Tibial nerve (tissue), 4 donors: ENCODE measurements at places on chromosomes 5 and 9.

DNA sequence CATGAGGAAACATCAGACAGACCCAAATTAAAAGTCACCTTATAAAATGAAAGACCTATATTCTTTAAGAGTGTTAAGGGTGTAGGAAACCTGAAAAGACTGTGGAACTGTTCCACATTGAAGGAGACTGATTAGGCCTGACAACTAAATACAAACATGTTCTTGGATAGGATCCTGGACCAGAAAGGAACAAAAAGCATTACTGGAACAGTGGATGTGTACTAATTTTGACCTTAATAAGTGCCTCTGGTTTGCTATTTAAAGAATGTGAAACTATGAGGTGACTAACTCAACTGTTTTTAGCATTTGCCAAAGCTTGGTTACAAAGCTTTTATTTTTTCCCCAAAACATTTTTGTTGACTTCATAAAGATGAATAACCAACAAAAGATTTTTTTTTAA is 340.6 kb downstream of the CAAP1 start:
- no peak for DNase-seq

DNA sequence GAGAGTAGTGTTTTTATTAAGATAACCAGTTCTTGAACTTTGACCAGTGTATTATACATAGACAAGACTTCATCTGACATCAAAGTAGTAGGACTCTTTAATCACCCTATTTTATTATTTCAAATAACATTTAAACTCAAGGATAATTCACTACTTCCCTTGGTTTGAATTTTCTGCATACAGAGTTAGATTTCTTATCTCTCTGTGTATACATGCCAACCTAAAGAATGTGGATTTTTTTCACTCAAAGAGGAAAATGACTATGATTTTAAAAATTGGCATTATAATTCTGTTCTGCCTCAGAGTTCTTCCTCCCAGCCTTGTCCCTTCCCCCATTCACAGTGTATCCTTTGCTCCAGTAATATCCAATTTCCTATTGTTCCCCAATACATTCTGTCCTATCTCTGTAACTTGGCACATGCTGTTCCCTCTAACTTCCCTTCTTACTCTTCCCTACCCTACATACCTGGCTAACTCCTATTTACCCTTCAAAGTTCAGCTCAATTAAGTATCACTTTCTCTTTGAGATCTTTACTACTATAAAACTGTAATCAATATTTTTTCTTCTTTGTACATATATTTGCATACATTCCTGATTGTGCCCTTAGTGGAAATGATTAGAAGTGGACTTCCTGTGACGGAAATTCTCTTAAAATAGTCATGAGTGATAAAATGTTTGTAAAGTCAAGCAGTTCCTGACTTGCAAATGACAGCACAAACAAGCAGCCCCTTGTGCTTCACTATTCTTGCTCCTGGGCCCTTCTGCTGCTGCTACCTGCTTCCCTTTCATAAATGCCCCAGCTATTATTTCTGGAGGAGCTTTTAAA is 38.1 kb upstream of the DENND4C start:
- DNase-seq: no peak

DNA sequence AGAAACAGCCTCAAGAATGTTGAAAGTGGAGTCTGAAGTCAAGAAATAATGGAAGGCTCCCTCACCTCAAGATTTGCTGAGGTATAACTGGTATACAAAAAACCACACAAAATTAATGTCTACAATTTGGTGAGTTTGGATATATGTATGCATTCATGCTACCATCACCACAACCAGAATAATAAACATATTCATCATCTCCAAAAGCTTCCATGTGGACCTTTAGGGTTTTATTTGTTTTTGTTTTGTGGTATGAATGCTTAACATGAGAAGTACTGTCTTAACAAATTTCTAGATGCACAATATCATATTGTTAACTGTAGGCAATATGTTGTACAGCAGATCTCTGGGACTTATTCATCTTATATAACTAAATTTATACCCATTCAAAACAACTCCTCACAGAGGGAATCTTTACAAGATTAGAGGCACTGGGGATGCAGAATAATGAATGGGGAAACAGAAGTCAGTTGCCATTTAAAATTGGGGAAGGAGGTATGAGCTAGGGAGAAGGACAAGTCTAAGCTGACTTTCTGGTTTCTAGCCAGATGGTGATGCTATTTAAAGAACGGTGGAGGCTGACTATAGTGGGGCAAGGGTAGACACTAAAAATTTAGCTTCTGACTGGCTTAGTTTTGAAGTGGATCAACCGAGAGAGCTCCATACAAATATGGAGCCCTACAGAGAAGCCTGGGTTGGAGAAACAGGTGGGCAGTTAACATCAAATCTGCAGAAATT is 213.9 kb downstream of the BNC2 start:
- DNase-seq: no peak

GRCh38 chr5:143222287-143223231 is 180.9 kb downstream of the NR3C1 start:
- DNase-seq: no peak

DNA sequence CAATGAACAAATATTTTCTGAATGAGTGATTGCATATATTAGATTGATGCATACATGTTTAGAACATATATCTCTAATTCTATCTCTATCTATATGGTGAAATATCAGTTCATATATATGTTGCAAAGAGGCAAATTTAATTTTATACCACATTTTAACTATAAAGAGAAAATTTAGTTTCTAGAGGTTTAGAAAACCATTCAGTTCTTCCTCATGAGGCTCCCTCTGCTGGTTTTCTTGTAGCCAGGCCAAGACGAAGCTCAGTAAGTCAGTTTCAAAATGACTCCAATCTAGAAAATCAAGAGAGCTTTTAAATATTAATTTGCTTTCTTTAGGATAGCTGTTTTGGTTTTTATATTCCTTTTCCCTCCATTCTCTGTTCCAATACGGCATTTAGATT is 312.1 kb downstream of the TMEM232 start:
- no peak for DNase-seq

- DNase-seq: no peak
Measured at GRCh38 chr9:92737216-92737606, 27.4 kb downstream of the BICD2 start.

GRCh38 chr5:98341038-98342032 is 432.1 kb upstream of the RGMB start:
- DNase-seq: no peak

- DNase-seq: no peak
Measured at GRCh38 chr5:5348135-5348534, 74.3 kb upstream of the ICE1 start.

DNA sequence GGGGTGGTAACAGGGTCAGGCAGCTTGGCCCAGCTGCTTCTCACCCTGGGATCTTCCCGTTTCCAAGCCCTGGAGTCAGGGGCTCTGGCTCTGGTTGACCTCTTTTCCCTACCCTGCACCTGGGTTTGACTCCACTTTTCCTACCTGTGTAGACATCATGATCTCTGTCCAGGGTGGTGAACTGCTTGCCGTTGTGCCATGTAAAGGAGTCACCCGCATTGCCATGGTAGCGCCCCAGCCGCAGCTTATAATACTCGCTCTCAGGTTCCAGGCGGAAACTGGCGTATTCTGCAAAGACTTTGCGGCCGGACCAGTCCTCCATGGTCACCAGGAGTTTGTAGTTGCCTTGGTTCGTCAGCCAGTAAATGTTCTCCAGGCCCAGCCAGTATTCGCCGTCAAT is 30.9 kb downstream of the ANGPTL2 start:
- no peak for DNase-seq

DNA sequence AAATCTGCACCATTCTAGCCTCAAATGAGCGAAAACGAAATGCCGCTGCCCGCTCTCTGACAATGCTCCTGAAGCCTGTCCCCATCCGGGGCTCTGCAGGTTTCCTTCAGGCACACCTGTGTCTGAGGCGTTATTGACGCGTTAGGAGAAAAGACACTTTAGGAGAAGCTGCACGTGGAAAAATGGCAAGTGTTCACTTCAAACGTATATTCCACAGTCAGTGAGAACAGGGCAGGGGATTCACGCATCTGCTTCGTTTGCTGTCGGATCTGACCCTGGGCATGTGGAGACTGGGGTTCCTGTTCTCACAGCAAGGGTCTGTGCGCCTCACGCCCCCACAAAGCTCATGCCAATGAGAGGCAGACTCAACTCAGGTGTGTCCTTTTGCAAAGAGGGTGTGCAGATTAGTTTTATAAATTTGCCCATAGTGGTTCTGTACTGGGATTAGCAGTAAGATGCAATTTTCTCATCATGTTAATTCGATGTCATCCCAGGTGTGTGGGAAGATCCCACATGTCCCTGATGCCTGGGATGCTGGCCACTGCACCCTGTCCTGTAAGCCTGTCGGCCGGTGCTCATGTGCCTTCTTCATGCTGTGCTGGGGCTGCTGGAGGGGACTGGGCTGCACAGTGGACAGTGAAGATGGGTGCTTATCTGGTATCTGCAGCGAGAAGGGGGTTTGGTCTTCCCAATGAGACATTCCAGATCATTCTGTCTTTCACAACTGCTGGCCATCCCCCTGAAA is 11.2 kb upstream of the TBC1D9B start:
- no peak for DNase-seq

DNA sequence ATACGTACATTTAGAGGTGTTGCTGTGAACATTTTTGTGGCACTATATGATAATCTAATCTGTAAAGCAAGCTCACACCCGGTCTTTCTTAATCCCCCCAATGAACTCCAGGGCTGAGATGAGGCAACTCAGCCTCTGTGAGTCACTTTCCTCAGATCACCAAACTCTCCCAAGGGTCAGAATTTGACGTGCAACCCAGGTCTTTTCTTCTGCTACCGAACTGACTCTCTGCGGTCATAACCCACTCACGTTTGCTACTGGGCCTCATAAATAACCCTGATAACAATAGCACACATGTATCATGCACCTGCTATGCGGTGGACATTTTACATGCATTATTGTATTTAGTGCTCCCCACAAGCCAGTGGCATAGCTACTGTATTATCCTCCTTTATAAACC is 153.1 kb downstream of the DROSHA start:
- no peak for DNase-seq

GRCh38 chr5:87020099-87020934 is 247.4 kb upstream of the RASA1 start:
- peak; percentile 30 for DNase-seq

- no peak for DNase-seq
Measured at GRCh38 chr9:90559075-90560073, 83.2 kb downstream of the DIRAS2 start.

GRCh38 chr5:73446631-73447529 is 1.7 kb downstream of the FOXD1 start:
- DNase-seq: no peak

GRCh38 chr9:78296201-78296892 is 578 bp upstream of the PSAT1 start:
- DNase-seq: no peak

DNA sequence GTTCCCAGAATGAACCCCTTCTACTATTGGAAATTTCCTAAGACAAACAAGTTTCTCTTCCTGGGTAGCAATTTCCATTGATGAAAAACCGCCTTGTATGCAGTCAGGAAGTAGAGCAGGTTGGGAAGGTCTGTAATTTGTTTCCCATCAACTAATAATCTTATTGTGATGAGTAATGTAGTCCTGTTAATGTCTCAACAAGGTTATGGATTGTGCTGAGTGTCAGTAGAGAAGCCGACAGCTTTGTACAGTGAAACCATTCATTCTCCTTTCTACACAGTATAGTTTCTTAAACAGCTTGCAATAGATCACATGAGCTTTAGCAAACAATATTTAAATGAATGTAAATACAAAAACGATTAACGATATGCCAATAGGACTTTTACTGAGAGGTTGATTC is 355.4 kb upstream of the WWC1 start:
- DNase-seq: no peak

GRCh38 chr9:91905991-91906469 is 44.0 kb downstream of the ROR2 start:
- peak; percentile 10 for DNase-seq

DNA sequence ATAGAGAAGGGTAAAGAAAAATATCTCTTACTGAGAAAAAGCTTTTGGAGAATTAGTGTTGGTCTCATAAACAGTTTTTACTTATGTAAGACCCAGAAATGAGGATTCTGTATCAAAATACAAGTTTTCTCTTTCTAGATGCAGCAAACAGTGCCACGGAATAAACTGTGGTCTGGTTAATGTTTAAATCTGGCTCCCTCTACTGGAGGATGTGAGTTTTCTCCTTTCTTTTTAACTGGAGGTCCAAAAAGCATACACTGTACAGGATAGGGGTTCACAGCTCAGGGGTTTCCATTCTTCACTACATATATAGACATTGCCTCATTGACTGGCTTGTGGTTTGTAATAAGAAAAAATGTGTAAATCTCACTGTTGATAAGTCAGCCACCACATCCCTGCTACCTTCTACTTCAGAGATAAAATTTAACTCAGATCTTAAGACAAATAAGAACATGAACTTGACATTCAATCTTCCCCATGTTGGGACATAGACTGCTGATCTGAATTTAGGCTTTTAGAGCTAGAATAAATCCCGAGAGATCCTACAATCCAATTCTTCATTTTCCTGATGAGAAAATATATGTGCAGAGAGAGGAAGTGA is 98.9 kb downstream of the CFAP95 start:
- DNase-seq: no peak

GRCh38 chr5:156188016-156188415 is 138.9 kb upstream of the SGCD start:
- DNase-seq: no peak

GRCh38 chr5:91313757-91314673 is 69.1 kb downstream of the ARRDC3 start:
- peak; percentile 24 for DNase-seq

GRCh38 chr5:126778675-126779403 is 1.9 kb downstream of the LMNB1 start:
- DNase-seq: no peak

DNA sequence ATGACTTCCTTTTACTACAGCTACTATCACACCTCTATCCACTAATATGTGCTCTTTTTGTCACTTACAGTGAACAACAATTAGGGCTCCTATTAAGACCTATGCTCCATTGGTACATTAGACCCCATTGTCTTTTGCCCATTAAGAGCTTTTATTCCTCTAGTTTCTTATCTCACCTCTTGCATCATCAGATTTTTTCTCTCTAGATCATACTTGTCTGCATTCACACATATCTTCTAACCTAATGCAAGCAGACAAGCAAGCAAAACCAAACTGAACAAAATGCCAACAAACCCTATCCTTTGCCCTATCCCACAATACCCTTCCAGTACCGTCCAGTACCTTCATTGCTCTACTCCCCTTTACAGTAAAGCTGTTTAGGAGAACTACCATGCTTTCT is 10.1 kb upstream of the RBM27 start:
- no peak for DNase-seq
